H1 (cell line): ENCODE measurements at places on chromosomes 5 and 9.

- DNase-seq: no peak
Measured at GRCh38 chr5:138148811-138149210, 9.6 kb upstream of the NME5 start.

GRCh38 chr5:9325549-9325948 lies 220.3 kb downstream of the SEMA5A start:
- no peak for DNase-seq

DNA sequence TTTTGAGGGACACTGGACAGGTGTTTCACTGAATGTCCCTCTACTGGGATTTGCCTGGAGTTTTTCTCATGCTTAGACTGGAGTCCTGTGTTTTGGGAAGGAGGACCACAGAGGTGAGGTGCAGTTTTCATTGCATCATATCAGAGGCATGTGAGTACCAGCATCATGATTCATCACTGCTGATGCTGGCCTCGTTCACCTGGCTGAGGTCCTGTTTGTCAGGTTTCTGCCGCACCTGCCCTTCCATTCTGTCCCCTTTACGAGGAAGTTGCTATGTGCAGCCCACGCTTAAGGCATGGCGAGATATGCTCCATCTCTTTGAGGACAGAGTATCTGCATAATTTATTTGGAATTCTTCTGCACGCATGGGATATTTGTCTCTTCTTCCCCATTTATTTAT lies 162.1 kb downstream of the TENT4A start:
- no peak for DNase-seq

DNA sequence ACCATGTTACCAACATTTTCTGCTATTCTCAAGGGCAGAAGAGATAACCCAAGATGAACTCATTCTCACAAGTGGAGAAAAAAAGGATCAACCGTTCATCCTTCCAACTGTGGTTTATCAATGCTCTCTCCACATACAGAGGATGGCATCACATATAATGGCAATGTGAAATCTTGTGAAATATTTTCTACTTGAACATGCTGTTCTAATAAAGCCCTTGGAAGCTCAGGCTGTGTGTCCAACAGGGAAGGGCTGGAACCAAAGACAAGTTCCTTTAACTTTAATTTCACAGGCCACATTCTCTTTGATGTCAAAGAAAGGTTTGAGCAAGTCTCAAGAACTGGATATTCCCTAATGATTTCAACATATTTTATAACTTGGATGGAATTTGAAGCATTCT lies 230.5 kb downstream of the SPOCK1 start:
- DNase-seq: no peak

DNA sequence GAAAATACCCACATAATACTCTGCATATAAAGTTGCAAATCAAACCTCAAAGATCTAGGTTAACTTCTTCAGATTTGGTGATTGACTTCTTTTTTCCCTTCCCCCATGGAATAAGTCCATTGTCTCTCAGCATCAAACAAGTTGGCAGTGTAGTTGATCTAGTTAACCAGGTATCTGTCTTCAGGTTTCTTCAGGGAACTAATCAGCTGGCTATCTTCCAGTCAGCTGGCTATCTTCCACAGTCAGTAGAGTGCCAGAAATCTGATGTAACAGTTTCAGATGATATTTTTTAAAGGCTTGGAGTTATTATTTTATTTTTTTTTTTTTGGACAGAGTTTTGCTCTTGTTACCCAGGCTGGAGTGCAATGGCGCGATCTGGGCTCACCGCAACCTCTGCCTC lies 16.8 kb downstream of the TNFSF15 start:
- DNase-seq: no peak

GRCh38 chr9:68851657-68852056 lies 146.6 kb downstream of the PIP5K1B start:
- DNase-seq: no peak
